Neural crest cell (in vitro differentiated cells): ENCODE measurements at places on chromosomes 4 and X. TPM values are rescaled to one million over a fixed set of nuclear protein-coding genes. Genes with fewer than 3 reads are reported as not detected.
A peak's percentile ranks its signal among the peaks of the same experiment; 100 is the strongest.

GRCh38 chr4:174538876-174539250 is 16.6 kb upstream of the HPGD start:
- peaks cover 6% of the 10 kb centered on the region for H3K27me3 ChIP-seq
- H3K4me3 ChIP-seq: no peak overlapping the region
- H3K27ac ChIP-seq: no peak overlapping the region
- DNase-seq: no peak

DNA sequence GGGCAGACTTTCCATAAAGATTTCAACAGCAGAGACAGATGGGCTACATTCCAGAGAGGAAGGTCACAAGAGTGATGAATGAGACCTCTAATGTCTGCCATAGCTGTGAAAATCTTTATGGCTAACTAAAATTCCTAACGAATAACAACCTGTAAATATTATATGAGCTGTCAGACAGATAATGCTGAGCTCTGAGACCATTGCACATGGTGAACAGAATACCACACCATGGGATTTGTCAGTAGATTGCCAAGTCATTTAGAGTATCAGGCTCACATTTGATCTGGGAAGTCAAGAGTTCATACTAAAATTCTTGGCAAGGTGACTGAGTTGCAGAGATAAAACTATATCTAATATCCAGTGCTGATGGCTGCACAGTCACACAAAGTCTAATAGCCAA is 259.2 kb upstream of the FTHL17 start:
- H3K36me3 ChIP-seq: no peaks in the 10 kb centered on the region
- DNase-seq: no peak
- no peaks in the 10 kb centered on the region for H3K27me3 ChIP-seq
- no peak overlapping the region for H3K4me3 ChIP-seq
- H3K4me1 ChIP-seq: no peaks in the 10 kb centered on the region
- no peak overlapping the region for H3K27ac ChIP-seq

DNA sequence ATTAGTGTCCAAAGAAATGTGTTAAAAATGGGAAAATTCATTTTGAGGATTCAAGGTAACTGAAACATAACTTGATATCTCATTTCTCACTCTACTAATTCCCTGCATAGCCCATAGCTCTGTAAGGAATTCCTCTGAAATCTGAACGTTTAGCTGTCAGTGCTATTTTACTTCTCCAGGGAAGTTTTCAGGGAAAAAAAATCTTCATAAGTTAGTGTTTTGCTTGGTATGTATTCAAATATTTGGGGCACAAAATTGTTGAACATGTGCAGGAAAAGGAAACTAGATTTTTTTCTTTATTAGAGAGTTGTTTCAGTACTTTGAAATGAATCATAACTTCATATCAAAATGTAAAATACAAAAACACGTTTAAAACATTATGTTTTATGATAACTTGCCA is 891.4 kb downstream of the CENPC start:
- DNase-seq: no peak
- no peaks in the 10 kb centered on the region for H3K27me3 ChIP-seq
- H3K4me3 ChIP-seq: no peak overlapping the region

- H3K4me1 ChIP-seq: no peaks in the 10 kb centered on the region
- no peaks in the 10 kb centered on the region for H3K36me3 ChIP-seq
- no peak overlapping the region for H3K4me3 ChIP-seq
- no peak for DNase-seq
- no peaks in the 10 kb centered on the region for H3K27me3 ChIP-seq
These were observed 22.3 kb upstream of the XPNPEP2 start for GRCh38 chrX:129716507-129716906.

DNA sequence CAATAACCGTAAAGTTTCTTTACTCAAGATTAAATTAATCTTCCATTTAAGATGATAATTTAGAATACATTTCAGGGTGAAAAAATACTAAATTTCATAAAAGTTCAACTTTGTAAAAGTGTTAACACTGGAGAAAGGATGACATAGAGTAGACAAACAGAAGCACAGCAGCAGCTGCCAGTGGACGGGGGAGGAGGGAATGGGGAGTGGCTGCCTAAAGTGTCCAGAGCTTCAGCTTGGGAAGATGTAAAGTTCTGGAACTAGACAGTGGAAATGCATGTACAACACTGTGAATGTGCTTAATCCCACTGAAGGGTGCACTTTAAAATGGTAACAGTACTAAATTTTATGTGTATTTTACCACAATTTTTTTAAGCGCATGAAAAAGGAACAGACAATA is 39.9 kb downstream of the RELL1 start:
- H3K4me3 ChIP-seq: no peak overlapping the region
- H3K4me1 ChIP-seq: peaks cover 47% of the 10 kb centered on the region
- no peak overlapping the region for H3K27ac ChIP-seq
- peaks cover 12% of the 10 kb centered on the region for H3K36me3 ChIP-seq

GRCh38 chr4:113952452-113953029 is 26.9 kb downstream of the ARSJ start:
- peak; percentile 45 for DNase-seq
- H3K4me1 ChIP-seq: no peaks in the 10 kb centered on the region
- no peaks in the 10 kb centered on the region for H3K27me3 ChIP-seq
- H3K36me3 ChIP-seq: no peaks in the 10 kb centered on the region

DNA sequence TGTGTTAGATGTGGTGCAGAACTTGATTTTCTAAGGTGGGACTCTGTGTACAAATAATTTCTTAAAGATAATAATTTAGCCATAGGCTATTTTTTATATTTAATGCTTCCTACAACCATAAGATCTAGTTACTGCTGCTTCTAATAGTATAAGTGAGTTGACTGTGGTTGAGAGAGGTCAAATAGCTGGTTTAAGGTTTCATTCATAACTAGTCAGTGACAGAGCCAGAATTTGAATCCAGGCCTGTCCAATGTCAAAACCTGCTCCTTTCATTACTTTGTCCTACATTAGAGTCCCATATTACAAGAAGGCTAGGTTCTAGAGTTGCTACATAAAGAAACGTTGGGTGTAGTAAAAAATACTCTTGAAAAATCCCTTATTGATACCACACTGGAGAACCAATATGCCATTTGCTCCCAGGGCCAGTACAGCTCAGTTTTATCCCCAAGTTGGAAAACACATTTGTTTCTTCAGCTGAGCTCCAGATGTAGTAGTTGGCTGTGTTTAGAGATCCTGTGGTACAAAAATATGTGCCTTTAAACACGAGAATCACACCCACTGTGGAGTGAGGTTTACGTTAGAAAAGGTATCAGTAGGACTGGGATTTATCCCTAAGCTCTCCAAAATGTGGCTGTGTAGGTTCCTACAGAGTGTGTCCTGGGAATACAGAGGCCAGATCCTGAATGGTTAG is 84.3 kb downstream of the REPS2 start:
- no peak overlapping the region for H3K4me3 ChIP-seq
- no peak overlapping the region for H3K27ac ChIP-seq
- DNase-seq: no peak
- H3K36me3 ChIP-seq: no peaks in the 10 kb centered on the region

DNA sequence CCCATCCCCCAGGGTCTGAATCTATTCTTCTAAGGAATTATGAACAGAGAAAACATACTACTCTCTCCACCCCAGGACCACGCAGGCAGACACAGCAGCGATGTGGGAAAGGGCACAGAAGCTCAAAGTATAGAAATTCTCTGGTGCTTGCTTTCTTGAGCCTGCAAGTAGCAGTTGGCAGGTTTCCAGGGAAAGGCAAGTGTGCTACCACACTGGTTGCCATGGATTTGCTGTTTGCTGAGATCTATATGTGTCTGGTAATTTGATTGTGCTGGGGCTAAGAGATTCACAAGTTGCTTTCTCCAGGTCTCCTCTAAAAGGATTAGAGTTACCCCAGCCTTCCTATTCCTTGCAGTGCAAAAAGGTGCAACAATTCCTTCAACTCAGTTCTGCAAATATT is 83.1 kb downstream of the GUCY2F start:
- H3K27me3 ChIP-seq: no peaks in the 10 kb centered on the region
- peaks cover 53% of the 10 kb centered on the region for H3K4me1 ChIP-seq
- DNase-seq: no peak
- H3K36me3 ChIP-seq: no peaks in the 10 kb centered on the region
- H3K27ac ChIP-seq: no peak overlapping the region

GRCh38 chr4:76095568-76095967 is 21.1 kb downstream of the ART3 start:
- H3K4me3 ChIP-seq: no peak overlapping the region
- no peak for DNase-seq
- H3K4me1 ChIP-seq: no peaks in the 10 kb centered on the region
- H3K36me3 ChIP-seq: no peaks in the 10 kb centered on the region
- H3K27me3 ChIP-seq: no peaks in the 10 kb centered on the region
- H3K27ac ChIP-seq: peak overlapping the region; percentile 6

DNA sequence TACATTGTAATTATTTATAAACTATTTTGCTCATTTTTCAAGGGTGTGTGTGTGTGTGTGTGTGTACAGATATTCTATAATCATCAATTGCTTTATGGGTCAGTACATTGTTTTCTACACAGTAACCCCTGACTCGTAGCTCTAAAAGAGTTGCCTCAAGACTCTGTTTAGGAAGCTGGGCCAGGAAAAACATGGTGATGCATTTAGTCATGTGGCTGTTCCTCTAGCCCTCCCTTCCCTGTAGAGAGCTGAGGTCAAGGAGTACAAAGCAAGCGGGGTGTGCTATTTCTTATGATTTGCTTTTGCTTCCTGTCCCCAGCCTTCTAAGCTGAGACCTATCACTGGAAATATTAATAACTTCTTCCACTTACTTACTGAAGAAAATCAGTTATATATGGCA is 34.8 kb upstream of the SPANXD start:
- H3K4me3 ChIP-seq: no peak overlapping the region
- H3K27me3 ChIP-seq: no peaks in the 10 kb centered on the region
- H3K27ac ChIP-seq: no peak overlapping the region
- H3K4me1 ChIP-seq: no peaks in the 10 kb centered on the region

The TLL1 gene
- total RNA-seq: 1.7 and 2.2 TPM in 2 replicates

The CXXC4 gene
- 18.9 and 20.3 TPM in 2 replicates for total RNA-seq

The TNIP3 gene
- not detected in 2 replicates for total RNA-seq

The CLNK gene
- not detected in 2 replicates for total RNA-seq

The SMIM10L2A gene
- total RNA-seq: 3.5 and 3.8 TPM in 2 replicates

The COPS4 gene
- total RNA-seq: 44.5 and 50.1 TPM in 2 replicates

The KLB gene
- total RNA-seq: not detected in 2 replicates
